Suppressor macrophage treated with lipopolysaccharide for 1 hour (primary cell): ENCODE measurements at places on chromosomes 1 and 21.

DNA sequence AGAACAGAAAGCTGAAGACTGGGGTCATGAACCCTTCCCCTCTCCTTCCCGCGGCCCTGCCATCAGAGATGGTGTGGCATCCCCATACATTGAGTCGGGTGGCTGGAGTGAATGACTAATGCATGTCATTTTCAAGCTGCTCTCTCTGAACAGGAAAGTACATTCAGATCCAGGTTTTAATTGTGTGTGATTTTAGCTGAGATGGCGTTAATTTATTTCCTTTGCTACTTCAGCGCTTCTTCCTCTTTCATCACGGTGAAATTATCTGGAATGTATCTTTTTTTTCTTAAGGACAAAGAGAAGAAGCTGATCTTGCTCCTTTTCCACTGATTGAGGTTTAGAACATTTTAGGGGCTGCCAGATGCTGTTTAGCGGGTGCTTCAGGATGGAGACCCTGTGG, 8.6 kb upstream of the LRRN2 start:
- DNase-seq = no peak

GRCh38 chr1:27525296-27526272, 35.6 kb upstream of the WASF2 start:
- peak; percentile 74 for DNase-seq

GRCh38 chr1:66084442-66084841, 291.7 kb downstream of the PDE4B start:
- DNase-seq = no peak

DNA sequence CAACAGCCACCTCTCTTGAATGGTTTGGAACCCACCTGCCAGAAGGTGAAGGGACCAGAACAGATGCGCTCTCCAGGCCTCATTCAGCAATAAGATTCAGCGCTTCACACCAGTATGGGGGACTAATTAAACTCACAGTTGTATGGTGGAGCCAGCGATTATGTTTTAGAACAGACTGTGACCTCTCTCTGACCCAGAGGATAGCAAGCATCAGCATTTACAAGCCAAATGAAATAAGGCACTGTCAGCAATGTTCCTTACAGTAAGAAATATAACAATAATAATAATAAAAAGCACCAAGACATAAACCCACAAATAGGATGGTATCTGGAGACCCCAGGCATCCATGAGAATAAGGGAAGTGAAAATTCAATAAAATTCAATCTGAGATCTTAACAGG, 6.9 kb upstream of the CDC42BPA start:
- DNase-seq = no peak

DNA sequence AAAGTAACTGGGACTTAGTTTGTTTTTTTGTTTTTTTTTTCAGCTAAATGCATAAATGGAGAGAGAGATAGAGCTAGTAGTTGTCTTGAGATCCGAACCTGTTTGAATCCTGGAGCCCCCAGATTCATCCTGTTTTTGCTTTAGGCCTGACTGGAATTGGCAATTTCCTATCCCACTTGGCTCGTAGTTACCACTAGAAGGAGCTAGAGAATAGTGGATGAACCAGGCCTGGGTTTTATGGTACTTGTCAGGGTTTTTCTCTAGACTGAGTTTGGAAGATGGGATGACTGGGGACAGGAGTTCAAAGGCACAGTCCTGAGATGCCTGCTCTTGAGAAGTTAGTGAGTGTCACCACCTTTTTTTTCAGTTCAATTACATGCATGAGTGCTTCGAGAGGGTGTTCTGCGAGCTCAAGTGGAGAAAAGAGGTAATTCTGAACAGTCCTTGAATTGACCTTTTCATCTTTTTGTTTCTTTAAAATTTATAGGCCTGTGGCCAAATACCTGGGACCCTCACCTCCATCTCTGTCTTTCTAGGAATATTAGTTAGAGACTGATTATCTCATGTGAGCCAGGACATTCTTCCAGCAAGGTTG, 23.4 kb downstream of the CELF3 start:
- peak; percentile 30 for DNase-seq

DNA sequence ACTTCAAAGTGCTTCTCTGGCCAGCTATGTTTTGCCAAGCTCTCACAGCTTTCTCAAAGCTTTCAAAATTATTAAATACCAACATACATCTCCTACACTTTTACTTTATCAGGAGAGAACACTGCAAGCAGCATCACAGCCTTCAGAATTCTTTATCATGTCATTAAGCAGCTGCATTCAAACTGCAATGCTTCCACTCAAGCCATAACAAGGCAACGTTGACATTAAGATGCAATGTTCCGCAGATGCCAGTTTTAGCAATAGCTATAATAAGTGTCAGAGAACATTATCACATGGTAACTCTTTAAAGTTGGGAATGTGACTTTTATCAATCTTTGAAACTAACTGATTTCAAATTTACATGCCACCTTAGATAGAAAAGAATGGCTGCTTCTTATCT, 91.9 kb downstream of the LRRC53 start:
- no peak for DNase-seq

- DNase-seq = peak; percentile 70
These were observed 21.4 kb downstream of the SLC2A1 start for GRCh38 chr1:42937141-42937696.

GRCh38 chr1:155195201-155196102, 12.2 kb downstream of the THBS3 start:
- peak; percentile 47 for DNase-seq

DNA sequence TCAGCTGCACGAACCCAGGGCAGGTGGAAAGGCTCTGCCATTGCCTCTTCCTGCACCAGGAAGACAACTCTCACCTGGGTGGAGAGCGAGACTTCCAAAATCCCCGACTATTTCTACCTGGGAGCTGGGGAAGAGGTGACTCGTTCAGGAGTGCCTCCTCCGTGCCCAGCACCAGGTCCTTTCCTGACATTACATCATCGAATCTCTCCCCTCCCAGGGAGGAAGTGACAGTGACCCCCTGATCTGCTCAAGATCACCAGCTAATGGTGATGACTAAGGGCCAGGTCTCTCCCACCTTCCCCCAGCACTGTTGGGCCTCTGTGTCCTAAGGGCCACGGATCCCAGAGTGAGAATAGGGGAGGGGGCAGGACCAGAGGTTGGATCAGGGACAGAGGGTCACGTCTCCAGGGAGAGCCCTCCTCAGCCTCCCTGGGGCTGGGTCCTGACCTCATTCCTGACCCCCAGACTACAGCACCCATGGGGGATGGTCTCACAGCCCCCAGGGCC, 6.8 kb downstream of the MEGF6 start:
- DNase-seq = no peak

GRCh38 chr1:178232949-178233348, 139.0 kb downstream of the RASAL2 start:
- no peak for DNase-seq

DNA sequence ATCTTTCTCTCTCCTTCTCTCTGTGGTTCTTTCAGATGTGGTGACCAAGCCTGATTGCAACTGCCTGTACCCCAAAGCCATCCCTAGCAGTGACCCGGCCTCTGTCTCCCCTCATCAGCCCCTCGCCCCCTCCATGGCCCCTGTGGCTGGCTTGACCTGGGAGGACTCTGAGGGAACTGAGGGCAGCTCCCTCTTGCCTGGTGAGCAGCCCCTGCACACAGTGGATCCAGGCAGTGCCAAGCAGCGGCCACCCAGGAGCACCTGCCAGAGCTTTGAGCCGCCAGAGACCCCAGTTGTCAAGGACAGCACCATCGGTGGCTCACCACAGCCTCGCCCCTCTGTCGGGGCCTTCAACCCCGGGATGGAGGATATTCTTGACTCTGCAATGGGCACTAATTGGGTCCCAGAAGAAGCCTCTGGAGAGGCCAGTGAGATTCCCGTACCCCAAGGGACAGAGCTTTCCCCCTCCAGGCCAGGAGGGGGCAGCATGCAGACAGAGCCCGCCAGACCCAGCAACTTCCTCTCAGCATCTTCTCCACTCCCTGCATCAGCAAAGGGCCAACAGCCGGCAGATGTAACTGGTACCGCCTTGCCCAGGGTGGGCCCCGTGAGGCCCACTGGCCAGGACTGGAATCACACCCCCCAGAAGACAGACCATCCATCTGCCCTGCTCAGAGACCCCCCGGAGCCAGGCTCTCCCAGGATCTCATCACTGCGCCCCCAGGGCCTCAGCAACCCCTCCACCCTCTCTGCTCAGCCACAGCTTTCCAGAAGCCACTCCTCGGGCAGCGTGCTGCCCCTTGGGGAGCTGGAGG, 12.7 kb downstream of the CSF1 start:
- no peak for DNase-seq

GRCh38 chr1:7229696-7230631, 444.7 kb downstream of the CAMTA1 start:
- DNase-seq = no peak

GRCh38 chr1:89528382-89528780, 3.8 kb downstream of the LRRC8B start:
- no peak for DNase-seq

DNA sequence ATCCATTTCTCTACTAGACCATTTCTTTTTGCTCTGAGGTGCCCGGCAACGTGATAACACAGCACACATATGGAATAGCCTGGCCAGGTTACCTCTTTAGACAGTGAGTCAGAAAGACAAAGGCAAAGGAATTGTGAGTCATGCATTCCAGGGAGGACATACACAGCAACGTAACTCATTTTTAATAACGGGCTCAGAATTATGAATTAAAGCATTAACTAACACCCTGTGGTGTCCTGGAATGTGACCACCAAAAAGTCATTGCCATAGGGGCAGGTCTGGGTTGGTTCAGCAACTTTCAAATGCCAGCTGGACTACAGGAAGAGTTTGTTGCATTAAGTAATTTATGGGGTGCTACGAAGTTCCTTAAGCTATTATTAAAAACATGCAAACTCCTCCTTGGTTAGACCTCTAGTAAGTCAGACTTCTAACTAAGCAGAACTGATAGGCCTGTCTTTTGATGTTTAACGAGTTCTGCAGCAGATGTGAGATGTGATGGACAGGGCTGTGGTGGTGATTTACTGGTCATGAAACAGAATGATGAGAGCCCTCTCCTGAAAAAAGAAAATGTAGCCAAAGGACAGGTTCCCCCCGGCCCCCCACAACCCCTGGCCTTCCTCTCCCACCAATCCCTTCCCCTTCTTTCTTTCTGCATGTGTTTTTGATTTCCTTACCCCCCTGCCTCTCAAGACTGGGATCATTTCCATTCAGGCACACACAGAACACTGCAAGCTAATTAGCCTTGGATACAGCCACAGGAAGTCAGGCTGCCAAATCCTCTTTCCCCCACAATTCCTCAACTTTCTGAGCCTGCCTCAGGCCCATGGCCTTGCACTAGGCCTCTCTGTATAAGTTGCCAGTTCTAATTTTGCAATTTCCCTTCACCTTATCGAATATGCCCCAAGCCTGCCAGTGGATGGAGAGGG, 88.9 kb upstream of the HAO2 start:
- no peak for DNase-seq

DNA sequence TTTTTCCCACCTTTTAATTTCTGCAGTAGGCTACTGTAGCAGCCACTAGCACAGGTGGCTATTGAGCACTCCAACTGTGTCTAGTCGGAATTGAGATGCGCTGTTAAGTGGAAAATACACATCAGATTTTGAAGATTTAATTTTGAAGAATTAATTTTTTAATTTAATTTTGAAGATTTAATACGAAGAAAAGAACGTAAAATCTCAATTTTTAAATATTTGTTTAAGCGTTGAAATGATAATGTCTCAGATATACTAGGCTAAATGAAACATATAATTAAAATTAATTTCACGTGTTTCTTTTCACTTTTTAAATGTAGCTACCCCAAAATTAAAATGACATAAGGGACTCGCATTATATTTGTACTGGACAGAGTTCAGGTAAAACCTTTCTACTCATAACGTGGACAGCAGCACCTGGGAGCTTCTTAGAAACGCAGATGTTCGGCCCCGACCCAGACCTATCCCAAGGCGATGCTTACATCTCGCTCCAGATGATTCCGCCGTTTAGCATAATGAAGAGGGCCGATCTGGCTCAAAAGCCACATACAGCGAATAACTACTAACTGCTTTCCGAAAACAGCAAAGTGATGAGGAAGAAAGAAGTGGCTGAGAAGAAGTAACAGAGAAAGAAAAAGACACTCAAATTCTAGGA, 717 bp downstream of the CRYZL1 start:
- DNase-seq = peak; percentile 24

DNA sequence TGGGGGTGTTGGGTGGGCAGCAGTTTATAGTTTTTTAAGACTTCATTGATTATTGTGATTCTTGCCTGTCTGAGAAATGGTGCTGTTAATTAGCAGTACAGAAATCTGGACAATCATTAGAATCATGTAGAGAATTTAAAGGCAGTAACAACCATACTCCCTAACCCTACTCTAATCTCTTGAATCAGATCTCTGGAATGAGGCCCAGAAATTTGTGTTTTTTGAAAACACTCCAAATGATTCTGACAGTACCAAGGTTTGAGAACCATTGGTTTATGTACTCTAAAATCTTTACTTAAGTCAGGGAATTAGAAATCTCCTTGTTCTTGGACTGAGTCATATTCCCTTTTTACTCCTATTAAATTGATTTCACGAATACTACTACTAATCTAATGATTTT, 24.0 kb downstream of the FNBP1L start:
- no peak for DNase-seq

GRCh38 chr1:155001425-155001674, 1.3 kb upstream of the ZBTB7B start:
- no peak for DNase-seq

- DNase-seq = no peak
These were observed 7.4 kb upstream of the CTBS start for GRCh38 chr1:84581648-84582047.

DNA sequence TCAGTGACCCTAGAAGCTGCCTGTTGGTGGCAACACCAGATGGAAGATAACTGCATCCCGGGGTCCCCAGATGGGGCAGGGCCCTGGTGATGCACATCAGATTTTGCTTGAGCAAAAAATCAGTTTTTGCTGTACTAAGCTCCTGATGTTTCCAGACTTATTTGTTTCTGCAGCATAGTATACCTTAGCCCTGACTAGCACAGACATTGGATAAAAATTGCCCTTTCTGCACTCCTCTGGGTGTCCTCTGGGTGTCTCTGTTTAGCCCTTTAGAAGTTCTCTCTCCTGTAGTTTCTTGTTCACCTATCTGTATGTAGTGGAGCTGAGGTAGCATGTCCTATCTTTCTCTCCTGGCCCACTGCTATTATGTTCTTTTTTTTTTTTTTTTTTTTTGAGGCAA, 30.3 kb upstream of the PLA2G2C start:
- DNase-seq = peak; percentile 13

DNA sequence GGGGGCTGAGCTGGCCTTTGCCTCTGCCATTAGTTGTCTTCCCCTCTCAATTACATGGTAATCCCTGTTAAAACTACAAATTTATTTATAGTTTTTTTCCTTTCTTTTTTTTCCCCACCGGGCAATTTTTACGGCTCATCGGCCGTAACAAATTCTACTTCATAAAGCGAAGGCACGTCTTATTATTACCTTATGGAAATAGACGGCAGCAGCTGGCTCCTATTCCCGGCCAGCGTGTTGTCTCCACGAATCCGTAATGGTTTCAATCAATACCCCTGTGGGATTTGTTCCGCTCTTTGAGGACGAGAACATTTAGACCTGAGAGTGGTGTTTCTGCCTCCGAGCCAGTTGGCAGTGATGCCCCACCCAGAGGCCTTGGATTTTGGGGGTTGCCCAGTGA, 52.4 kb upstream of the IGSF21 start:
- no peak for DNase-seq
